H4 (cell line): ENCODE measurements at places on chromosomes 1 and 21. TPM values are rescaled to one million over a fixed set of nuclear protein-coding genes. Genes with fewer than 3 reads are reported as not detected.
A peak's percentile ranks its signal among the peaks of the same experiment; 100 is the strongest.

Gene UBASH3A
- total RNA-seq: not detected in 2 replicates

Gene OR6K3
- total RNA-seq: not detected in 2 replicates

Gene FAM72C
- total RNA-seq: 1.1 and 5.2 TPM in 2 replicates

Gene OR2G6
- not detected in 2 replicates for total RNA-seq

- DNase-seq: peak; percentile 14
Observed at GRCh38 chr21:18522181-18522972, 118.8 kb upstream of the TMPRSS15 start.

DNA sequence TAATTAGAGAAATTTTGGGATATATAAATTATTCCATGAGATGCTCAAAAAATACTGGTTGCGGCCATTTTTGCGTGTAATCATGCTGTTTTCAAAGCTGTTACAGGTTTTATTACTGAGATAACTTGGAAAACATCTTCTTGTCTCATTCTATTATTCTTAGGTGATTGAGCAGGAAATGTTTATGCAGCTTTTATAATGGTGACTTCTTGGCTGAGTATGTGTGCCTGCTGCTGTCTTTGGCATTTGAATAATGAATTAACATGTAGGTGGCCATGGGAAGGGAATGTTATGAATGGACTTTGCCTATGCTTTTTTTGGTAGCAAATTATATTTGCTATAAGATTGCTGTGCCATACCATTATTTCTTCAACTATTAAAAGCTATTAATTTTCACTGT is 52.5 kb downstream of the RASAL2 start:
- no peak for DNase-seq

DNA sequence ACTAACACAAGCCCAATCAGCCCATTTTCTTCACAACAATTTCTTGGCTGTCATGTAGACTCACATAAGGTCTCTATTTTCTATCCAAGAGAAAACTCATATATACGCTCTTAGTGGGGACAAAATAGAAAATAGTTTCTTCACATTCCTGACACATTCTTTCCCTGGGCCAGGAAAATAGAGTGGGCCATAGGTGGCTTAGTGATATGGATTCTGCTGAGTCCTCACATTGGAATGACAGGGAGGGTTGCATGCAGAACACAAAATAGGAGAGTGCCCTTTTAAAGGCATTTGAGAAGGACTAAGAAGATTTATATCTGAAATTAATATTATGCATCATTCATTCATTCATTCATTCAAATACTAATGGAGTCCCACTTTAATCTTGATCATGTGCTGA is 207.7 kb downstream of the LYPLAL1 start:
- DNase-seq: no peak

Gene IFFO2
- 3.5 and 4.4 TPM in 2 replicates for total RNA-seq

DNA sequence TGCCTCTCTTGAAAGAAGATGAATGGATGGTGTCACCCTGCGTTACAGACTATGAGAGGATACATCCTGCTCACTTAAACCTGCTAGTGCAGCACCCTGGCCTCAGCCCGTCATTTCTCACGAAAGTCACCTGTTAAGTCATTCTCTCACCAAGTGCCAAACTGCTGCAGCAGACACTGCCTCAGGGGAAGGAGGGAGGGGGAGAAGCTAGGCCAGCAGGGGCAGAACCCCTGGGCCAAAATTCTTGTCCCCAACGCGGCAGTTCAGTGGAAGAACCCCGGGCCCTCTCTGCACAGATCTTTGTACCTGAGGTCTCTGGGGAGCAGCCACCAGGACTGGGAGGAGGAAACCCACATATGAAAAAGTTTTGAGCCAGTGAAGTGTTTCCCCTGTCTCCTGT is 37.6 kb downstream of the SYT6 start:
- no peak for DNase-seq

DNA sequence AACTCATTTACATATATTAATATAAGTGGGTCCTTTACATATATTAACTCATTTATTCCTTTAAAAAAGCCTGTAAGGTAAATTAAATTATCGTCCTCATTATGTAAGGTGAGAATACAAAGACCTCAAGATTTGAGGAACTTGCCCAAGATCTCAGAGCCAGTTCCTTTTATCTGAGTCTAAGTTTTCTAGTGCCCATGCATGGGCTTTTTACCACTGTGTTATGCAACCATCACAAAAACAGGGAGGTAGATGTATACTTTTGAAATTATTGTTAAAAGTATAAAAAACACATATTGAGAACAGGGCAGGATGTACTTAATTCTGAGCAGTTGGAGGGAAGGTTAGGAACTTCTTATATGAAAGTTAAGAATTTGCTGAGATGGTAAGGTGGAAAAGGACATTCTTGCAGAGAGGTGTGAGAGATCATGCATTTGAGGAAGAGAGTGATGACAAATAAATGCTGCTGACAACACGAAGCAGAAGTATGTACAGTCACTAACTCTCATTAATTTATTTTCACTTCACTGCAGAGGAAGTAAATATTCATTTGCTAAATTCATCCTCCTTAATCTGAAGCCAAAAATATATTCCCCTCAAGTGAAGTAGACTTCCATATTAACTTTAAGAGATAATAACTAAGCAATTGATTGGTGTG is 28.9 kb upstream of the LYPLAL1 start:
- DNase-seq: no peak

Gene RHEX
- not detected in 2 replicates for total RNA-seq

Gene NOTCH2
- 53.7 and 58.7 TPM in 2 replicates for total RNA-seq

DNA sequence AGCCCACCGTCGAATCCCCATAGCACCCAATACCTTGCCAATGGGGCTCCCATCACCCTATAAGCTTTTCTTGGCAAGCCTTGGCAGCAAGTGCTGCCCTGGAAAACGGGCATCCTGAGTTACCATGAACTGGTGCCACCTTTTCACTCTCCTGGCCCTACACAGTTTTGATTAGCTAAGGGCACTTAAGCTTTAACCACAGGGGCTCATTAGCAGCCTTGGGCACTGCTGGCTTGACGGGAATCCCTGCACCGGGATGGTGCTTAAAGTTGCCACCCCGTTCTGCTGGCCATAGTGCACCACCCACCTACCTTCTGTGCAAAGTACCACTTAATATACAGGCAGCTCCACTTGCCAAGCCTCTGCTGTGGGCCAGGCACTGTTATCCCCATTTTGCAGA is 13.7 kb downstream of the PARS2 start:
- no peak for DNase-seq

Gene LHX8
- total RNA-seq: 13.0 and 16.1 TPM in 2 replicates

Gene BTF3L4
- 108 and 158 TPM in 2 replicates for total RNA-seq

- peak; percentile 39 for DNase-seq
Observed at GRCh38 chr1:163168053-163168452, 34.7 kb downstream of the RGS5 start.

GRCh38 chr1:18105196-18105595 is 2.4 kb upstream of the IGSF21 start:
- no peak for DNase-seq

- DNase-seq: no peak
Observed at GRCh38 chr1:156832434-156832833, 15.8 kb upstream of the SH2D2A start.
